ENCODE measurements at places on chromosomes 2 and 18.

- no peak for DNase-seq
These were observed 1132.9 kb upstream of the ZEB2 start for GRCh38 chr2:145652571-145653545.

- DNase-seq: no peak
These were observed 28.8 kb downstream of the TANC1 start for GRCh38 chr2:158997037-158997790.

- DNase-seq: no peak
These were observed 166.7 kb upstream of the ZEB2 start for GRCh38 chr2:144686518-144687215.

GRCh38 chr18:8174771-8175170 is 434.5 kb upstream of the RAB12 start:
- no peak for DNase-seq

DNA sequence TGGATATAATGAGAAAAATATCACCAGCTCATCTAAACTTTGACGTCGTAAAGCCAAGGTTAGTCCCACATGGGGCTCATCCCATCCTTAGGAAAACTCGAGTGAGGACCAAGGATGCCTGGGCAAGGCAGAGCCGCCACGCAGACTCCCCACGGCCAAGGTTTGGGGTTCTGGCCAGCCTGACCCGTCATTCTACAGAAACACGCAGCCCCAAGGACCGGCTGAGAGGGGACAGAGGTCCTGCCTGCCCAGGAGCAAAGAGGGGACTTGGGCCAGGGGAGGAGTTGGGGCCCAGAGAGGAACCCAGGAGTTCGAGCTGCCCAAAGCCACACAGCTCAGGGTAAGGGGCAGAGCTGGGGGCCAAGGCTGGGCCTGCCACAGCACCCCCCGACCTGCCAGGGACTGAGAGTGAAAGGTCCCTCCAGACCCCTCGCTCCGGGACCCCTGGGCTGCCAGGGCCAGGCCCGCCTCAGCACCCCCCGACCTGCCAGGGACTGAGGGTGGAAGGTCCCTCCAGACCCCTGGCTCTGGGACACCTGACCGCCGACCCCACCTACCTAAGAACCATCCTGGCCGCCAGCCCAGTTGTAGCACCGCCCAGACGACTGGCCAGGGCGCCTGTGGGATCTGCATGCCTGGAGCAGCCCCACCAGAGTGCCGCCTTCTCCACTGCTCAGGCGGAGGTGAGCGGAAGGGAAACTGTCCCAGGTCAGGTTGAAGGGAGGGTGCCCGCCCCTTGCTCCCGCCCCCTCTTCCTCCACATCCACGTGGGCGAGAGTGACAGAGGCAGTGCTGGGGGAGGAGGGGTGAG is at the start of gene PDCD1:
Gene PDCD1 (minus strand): TSS at position 689 of the 811 bp plus-strand sequence. CDS start 56 bp downstream, at position 633.
- DNase-seq: peak; percentile 72
